ENCODE measurements at places on chromosomes 3 and 15.

DNA sequence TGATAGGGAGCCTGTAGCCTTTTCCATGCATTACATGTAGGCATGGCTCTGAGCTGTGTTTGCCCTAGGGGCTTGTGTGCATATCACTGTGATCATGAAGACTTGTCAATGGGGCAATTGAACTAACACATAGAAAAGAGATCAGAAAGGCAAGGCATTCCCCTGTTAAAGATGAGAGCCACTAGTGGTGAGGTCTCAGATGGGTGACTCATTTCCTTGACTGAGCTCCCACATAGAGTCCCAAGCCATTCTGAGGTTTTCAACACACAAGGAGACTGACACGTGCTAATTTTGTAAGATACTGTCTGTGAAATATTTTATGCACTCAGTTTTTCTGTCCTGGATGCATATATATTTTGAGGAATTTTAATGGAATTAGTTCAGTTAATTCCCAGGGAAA lies 53.8 kb downstream of the SAMMSON start:
- DNase-seq, result no peak

- no peak for DNase-seq
These were observed 53.7 kb downstream of the PDIA5 start for GRCh38 chr3:123120573-123120972.

DNA sequence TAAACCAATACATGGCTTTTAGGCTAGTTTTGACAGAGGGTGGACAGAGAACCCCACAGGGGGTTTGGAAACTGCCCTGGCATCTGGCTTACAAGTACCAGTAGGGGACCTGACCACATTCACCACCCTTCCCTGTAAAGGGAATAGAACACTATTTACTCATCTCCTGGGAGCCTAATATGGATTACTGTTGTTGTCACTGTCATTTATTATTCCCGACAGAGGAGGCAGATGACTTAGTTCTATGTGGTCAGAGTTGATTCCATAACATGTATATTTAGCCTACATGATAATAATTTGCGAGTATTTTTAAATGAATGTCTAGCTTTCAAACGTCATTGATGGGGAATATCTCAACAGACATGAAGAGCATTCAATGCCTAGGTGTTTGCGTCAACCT lies 15.9 kb downstream of the ZBTB38 start:
- DNase-seq, result no peak

DNA sequence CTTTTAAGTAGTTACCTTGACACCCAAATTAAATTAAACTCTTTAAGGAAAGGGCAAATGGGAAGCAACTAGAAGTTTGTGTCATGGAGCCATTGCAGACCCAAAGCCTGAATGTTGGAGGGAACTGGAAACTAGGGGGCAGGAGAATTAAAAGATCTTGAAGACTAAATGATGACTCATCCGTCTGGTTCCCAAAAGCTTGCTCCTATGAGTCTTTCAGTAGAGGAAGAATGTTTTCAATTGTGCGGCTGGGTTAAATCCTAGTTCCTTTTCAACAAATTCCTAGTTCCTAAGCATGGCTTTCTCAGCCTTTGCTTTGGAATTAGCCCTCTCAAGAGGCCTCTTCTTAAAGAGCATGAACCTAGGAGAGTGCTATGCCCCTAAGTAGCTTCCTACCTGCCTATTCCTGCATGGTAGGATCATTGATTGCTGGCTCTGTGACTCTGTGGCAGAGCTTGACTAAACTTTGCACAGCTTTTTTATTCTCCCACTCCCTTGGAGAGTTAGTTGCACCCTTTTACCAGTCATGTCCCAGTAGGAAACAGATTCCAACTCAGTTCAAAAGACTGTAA lies 17.7 kb downstream of the CLEC3B start:
- DNase-seq, result no peak

DNA sequence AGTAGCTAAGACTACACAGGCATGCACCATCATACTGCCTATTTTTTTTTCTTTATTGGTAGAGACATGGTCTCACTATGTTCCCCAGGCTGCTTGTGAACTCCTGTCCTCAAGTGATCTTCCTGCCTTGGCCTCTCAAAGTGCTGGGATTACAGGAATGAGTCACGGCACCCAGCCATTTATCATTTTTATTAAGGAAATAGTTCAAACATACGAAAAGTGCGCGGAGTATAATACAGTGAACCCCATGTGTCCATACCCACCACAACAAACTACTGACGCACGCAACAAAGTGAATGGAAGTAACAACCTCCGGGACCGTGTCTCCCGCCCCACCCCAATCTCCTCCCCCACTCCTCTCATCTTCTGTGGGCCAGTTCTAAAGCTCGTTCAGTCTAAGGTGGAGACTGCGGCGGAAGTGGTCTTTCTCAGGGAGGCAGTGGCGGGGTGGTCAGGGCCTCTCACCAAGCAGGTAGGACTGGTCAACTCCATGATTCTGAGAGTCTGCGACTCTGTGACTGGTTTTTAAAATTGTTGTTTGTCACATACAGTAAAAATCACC lies 42.1 kb downstream of the DNAJB8 start:
- DNase-seq, result no peak

Data from activated naive CD8-positive, alpha-beta T cell treated with anti-CD3 and anti-CD28 coated beads for 36 hours (primary cell).